Stimulated activated CD8-positive, alpha-beta memory T cell treated with anti-CD3 and anti-CD28 coated beads, Interleukin-7, amount 100 ng/mL, for 1 hour (primary cell): ENCODE measurements at places on chromosomes 1 and 21.

- no peak for DNase-seq
Observed at GRCh38 chr1:53448241-53448841, 10.9 kb upstream of the DMRTB1 start.

GRCh38 chr1:169121146-169121923 lies 14.8 kb downstream of the ATP1B1 start:
- no peak for DNase-seq

DNA sequence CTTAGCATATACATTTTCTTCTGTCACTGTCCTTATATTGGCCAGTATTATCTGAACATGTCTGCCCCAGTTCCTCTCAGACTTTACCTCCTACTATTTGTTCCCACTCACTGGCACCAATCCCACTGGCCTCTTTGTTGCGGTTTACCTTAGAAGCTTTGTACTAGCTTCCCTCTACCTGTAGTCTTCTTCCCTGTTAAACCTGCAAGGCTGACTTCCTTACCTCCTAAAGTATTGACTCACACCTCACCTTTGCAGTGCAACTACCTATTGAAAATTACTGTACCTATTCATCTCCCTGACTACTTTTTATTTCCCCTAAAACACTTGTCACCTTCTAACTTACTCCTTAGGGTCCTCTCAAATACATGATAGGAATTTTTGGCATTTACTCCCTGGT lies 111.1 kb downstream of the CLEC20A start:
- DNase-seq: no peak

DNA sequence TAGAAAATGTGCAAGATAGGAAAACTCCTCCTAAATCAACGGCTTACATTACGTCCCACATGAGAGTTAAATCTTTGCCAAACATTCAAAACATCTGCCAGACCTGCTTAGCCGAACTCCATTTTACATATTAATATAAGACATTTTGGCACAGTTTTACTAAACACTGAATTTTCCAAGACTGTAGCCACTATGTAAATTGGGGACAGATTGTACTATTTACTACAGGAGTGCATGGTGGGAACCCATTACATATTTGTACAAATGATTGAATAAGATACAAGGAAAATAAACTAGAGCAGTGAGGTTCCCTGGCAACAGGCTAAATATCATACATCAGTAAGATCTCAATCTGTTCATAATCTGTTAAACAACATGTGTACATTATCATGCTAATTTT lies 1234.4 kb downstream of the KCNT2 start:
- DNase-seq: no peak

GRCh38 chr1:205546541-205546940 lies 42.1 kb downstream of the CDK18 start:
- DNase-seq: no peak

DNA sequence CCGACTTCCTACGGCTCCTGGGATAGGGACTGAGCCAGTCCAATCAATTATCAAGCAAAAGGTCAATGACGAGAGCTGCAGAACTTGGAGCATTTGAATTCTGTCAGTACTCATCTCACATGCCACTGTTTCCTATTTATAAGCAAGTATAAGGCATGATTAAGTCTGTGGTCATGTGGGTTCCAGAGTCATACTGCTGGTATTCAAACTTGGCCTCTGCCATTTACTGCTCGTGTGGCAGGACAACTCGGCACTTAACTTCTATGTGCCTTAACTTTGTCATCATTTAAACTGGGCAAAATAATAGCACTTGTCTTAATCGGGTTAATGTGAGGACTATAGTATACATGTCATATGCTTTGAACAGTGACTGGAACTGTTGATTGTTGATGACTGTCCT lies 44.9 kb upstream of the TNFSF18 start:
- DNase-seq: no peak

DNA sequence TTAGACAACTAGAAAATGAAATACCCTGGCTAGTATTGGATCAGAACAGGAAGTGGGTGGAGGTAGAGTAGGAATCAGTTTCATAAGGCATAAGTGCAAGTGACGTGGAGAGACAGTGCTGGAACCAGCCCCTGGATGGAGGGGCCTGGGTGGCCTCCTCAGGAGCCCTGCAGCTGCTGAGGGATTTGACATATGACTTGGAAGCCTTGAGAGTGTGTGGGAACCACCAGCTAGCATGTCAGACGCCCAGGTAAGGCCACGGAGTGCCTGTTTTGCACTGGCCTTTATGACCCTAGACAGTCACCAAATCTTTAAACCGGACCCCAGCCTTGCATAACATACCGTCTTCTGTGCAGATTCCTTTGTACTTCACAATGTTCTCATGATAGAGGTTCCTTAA lies 94.4 kb downstream of the RAVER2 start:
- no peak for DNase-seq

- DNase-seq: no peak
Observed at GRCh38 chr1:55931081-55931940, 648.1 kb downstream of the PLPP3 start.

GRCh38 chr1:178241837-178242236 lies 147.9 kb downstream of the RASAL2 start:
- no peak for DNase-seq

DNA sequence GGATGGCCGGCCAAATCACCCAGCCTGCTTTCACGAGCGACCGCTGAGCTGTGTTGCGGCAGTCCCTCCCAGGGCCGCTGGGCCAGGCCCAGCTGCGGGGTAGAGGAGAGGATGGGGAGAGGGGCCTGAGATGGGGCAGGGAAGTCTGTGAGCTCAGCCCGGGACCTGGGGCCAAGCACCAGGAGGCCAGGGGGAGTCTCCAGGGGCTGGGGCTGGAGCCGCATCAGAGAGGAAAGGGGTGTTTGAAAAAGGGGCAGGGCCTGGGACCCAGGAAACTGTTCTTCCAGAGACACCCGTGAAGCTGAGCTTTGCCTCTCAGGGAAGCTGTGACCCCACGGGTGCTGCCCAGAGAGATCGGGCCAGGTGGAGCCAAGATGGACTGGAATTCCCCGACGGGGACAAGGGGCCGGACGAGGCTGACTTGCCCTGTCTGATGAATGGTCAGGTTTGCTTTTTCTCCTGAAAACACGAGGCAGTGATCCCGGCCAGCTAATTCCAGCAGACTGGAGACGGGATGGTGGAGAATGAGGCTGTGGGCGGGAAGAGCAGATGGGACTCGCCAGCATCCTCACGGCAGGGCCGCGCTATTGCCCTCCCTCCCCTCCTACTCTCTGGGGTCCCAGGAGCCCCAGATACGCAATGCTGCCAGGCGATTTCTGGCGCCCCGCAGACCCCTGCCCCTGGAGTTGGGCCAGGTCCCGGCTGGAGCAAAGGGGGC lies 40.3 kb upstream of the COL18A1 start:
- no peak for DNase-seq

DNA sequence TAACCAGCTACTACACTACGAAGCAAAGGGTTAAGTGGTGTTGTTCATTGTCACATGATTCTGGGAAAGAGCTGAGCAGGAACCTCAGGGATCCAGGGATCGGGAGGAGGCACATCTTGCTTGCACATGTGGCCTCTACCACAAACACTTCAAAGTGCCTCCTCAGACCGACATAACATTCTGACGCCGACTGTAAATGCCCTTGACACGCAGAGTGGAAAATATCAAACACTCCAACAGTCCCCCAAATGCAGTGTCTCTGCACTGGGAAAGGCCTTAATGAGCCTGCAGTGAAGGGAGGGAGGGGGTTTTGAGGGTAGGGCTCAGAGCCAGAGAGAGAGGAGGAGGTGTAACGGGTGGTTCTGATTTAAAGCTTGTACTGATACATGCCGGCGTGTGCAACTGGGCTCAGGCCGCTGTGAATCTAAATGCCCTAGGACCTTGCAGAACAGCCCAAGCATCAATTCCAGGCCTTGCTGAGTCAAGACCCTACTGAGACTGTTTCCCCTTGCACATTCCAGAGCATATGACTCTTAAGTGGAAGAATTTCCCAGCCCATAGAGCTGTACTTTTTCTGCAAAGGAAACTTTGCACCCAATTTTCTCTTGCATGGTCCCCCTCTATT lies 163.7 kb downstream of the NTMT2 start:
- no peak for DNase-seq

- no peak for DNase-seq
Observed at GRCh38 chr1:64186138-64186897, 17.1 kb upstream of the UBE2U start.

DNA sequence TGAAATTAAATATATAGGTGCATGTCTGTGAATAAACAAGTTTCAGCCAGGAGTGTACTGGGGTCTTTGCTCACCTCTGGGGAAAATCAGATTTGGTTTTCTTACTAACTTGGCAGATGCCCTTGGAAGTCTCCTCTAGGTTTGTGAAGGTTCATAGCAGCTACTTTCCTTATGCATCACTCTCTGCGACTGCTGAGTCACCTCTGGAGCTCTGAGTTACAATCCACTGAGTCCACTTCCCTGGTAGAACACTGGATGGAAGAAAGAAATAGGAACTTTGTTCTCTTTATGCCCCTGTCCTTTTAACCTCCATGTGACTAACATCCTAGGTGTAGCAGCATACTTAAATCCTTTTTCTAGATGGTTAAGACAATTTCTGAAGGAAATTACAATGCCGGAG lies 4.4 kb upstream of the FASLG start:
- DNase-seq: no peak

GRCh38 chr1:53705446-53706096 lies 33.4 kb downstream of the GLIS1 start:
- no peak for DNase-seq

GRCh38 chr1:198054510-198054909 lies 102.3 kb upstream of the NEK7 start:
- no peak for DNase-seq

- no peak for DNase-seq
Observed at GRCh38 chr1:218348628-218349071, 3.5 kb downstream of the TGFB2 start.

DNA sequence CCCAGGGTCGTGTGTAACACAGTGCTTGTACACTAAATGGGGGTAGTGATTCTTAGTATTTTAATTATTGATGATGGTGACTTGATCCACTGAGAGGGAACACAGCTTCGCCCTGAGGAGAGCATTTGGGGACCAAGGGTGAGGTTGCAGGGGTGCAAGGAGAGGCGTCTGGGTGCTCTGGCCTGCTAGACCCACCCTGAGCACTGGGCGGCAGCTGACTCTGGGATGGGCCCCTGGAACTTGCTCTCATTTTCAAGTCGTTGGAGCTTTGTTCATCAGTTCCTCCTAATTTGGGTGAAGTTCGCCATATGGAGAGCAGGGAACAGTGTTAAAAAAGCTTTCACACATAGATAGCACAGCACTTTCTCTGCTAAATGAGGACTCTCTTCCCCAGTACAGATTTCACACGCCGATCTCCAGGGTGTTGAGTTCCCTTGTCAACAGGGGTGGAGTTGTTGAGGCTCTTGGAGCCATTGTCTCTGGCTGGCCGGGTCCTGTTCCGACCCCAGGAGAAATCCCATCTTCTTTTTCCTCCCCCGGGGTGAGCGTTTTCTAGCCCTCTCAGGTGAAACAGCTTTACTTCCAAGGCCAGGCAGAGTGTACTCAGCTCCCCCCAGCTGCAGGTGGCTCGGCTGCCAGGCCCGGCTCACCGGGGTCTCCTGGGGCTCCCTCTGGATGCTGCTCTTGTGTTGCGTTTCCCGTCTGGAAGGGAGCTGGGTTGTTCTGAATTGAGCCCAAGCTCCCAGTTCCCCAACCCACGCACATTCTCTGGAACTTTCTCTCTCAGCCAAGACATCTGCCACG lies 367.4 kb downstream of the RPS6KC1 start:
- DNase-seq: no peak

DNA sequence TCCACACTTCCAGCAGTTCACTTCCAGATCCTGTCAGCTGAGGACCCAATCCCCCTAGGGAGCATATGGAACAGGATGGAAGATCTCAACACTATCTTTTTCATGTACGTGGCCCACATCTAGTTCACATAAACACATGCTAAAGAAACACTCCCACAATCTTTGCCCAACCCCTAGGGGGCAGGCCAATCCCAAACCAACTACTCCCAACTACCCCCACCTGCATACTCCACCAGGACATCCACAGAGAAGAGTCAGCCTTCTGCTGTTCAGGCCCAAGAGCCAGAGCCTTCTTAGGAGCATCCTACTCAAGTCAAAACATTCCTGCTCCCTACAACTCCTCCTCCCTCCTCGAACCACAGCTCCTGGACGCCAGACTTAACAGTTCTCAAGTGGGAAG lies 5.6 kb upstream of the SLC5A9 start:
- DNase-seq: no peak

GRCh38 chr1:115666702-115667101 lies 24.9 kb downstream of the VANGL1 start:
- DNase-seq: no peak

DNA sequence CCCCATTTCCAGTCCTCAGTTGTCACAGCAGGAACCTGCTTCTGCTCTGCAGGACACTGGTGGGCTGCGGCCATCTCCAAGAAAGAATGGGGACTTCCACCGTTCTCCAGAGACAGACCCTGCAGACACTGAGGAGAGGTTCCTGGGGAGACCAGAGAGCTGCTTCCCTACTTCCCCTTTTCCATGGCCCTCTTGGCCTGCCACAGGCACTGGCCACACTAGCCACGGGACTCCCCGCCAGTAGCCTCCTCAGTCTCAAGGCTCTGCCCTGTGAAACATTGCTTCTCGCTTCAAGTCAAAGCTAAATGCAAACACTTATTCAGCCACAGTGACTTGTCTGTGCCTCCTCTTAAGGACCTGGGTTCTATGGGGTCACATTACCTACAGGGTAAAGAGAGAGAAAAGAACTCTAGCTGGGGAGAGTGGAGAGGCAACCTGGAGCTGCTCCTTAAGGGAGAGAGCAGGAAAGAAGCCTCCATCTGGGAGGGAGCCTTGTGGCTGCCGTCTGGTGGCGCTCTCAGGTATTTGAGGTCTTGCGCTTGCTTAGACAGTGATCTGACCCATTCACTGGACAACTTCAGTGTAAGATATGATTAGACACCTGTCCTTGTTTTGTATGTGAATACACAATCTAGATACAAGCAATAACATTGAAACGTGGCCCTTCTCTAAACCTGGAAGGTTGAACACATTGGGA lies 5.4 kb upstream of the SLAMF8 start:
- no peak for DNase-seq

DNA sequence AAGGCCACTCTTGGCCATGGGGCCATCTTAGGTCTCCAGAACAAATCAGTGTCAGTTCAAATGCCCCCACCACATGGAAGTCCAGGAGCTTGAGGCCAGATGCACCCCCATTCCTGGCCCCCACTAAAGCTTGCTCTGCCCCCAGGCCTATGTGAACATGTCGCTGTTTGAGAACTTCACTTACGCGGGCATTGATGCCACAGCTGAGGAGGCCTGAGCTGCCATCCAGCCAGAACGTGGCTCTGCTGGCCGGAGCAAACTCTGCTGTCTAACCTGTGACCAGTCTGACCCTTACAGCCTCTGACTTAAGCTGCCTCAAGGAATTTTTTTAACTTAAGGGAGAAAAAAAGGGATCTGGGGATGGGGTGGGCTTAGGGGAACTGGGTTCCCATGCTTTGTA lies 15.1 kb upstream of the MPL start:
- no peak for DNase-seq

- no peak for DNase-seq
Observed at GRCh38 chr1:15139654-15140350, 13.7 kb upstream of the TMEM51 start.

GRCh38 chr1:54940042-54940441 lies 40.4 kb upstream of the TMEM61 start:
- no peak for DNase-seq
